Sigmoid colon (tissue), 7 donors: ENCODE measurements at places on chromosomes 11 and 22. TPM values are rescaled to one million over a fixed set of nuclear protein-coding genes. Genes with fewer than 3 reads are reported as not detected.

The TTC36 gene
- not detected for total RNA-seq

The CALCA gene
- not detected for total RNA-seq

- no peak overlapping the region for H3K4me3 ChIP-seq
- no peaks in the 10 kb centered on the region for H3K27me3 ChIP-seq
- DNase-seq, result no peak
- no peak overlapping the region for H3K27ac ChIP-seq
- no peaks in the 10 kb centered on the region for H3K4me1 ChIP-seq
These were observed 25.4 kb upstream of the MS4A6A start for GRCh38 chr11:60208146-60208895.

The RASGRP2 gene
- 27.2 TPM for total RNA-seq

DNA sequence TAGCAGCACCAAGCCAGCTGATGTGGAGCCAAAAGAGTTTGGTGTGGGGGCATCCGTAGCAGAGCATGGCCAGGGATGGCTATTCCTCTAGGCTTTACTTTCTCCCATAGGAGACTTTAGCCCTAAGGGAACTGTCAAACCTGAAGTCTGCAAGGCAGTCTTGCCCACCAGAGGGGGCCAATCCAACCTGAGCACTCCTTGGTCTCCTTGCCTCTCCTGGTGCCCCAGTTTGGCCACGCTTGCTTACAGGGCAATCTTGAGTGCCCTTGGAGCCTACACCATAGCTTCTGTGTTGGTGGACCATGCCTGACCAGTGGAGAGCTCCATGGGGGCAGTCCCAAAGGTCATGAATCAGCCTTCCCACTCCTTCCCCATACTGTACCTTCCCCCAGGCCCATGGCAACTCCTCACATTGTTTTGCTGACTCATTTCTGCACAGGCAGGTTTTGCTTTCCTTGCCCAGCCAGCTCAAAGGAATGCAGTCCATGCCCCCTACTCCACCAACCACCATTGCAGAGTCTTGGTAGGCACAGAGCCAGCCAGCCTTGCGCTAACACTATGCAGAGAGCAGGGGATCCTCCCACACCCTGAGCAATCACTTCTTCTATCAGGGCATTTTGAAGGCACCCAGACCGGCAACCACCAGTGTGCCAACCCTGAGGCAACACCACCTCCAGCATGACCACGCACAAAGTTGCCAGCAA, 1421.2 kb upstream of the RAG2 start:
- H3K4me3 ChIP-seq, result no peak overlapping the region
- no peak for DNase-seq
- no peaks in the 10 kb centered on the region for H3K27me3 ChIP-seq
- H3K4me1 ChIP-seq, result no peaks in the 10 kb centered on the region
- H3K36me3 ChIP-seq, result no peaks in the 10 kb centered on the region
- H3K27ac ChIP-seq, result no peak overlapping the region

- peaks cover 5% of the 10 kb centered on the region for H3K27me3 ChIP-seq
- no peaks in the 10 kb centered on the region for H3K4me1 ChIP-seq
- no peak overlapping the region for H3K4me3 ChIP-seq
- H3K36me3 ChIP-seq, result no peaks in the 10 kb centered on the region
- peak; percentile 86 for DNase-seq
These were observed 7.7 kb downstream of the SLC37A2 start for GRCh38 chr11:125070699-125071254.

GRCh38 chr22:27654546-27655445, 146.8 kb downstream of the MN1 start:
- peaks cover 10% of the 10 kb centered on the region for H3K4me1 ChIP-seq
- no peak overlapping the region for H3K27ac ChIP-seq
- H3K27me3 ChIP-seq, result no peaks in the 10 kb centered on the region

- no peak overlapping the region for H3K4me3 ChIP-seq
- no peak for DNase-seq
- H3K36me3 ChIP-seq, result no peaks in the 10 kb centered on the region
- peaks cover 30% of the 10 kb centered on the region for H3K4me1 ChIP-seq
These were observed 35.7 kb downstream of the SFI1 start for GRCh38 chr22:31532060-31532459.

DNA sequence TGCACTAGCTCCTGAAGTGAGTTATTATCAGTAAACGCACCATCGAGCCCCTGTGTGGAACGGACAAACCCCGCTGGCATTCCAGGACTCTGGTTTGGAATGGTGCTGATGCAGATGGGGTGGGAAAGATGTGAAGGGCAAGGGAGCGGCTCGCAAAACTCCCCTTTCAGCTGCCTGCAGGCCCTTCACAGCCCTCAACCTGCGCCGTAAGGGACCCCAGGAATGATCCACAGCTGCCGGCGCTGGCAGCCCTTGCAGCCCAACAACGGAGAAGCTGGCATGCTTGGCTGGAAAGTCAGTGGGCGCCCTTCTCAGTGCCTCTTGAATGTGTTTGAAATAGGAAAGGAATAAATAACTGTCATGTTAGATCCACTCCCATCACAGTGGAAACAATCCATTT, 1445.5 kb downstream of the BRD1 start:
- H3K36me3 ChIP-seq, result no peaks in the 10 kb centered on the region
- no peaks in the 10 kb centered on the region for H3K4me1 ChIP-seq
- peak; percentile 27 for DNase-seq
- no peaks in the 10 kb centered on the region for H3K27me3 ChIP-seq

DNA sequence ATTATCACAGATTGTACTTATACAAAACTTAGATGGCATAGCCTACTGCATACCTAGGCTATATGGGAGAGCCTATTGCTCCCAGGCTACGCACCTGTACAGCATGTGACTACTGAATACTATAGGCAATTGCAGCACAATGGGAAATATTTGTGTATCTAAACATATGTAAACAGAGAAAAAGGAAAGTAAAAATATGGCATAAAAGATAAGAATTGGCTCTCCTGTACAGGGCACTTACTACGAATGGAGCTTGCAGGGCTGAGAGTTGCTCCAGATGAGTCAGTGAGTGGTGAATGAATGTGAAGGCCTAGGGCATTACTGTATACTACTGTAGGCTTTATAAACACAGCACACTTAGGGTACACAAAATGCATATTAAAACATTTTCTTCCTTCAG, 13.2 kb downstream of the APOL6 start:
- H3K27me3 ChIP-seq, result no peaks in the 10 kb centered on the region
- H3K36me3 ChIP-seq, result peaks cover 12% of the 10 kb centered on the region
- H3K4me3 ChIP-seq, result no peak overlapping the region
- DNase-seq, result no peak
- peak overlapping the region; percentile 63 for H3K27ac ChIP-seq
- H3K4me1 ChIP-seq, result peaks cover 6% of the 10 kb centered on the region

The MPPED1 gene
- not detected for total RNA-seq

DNA sequence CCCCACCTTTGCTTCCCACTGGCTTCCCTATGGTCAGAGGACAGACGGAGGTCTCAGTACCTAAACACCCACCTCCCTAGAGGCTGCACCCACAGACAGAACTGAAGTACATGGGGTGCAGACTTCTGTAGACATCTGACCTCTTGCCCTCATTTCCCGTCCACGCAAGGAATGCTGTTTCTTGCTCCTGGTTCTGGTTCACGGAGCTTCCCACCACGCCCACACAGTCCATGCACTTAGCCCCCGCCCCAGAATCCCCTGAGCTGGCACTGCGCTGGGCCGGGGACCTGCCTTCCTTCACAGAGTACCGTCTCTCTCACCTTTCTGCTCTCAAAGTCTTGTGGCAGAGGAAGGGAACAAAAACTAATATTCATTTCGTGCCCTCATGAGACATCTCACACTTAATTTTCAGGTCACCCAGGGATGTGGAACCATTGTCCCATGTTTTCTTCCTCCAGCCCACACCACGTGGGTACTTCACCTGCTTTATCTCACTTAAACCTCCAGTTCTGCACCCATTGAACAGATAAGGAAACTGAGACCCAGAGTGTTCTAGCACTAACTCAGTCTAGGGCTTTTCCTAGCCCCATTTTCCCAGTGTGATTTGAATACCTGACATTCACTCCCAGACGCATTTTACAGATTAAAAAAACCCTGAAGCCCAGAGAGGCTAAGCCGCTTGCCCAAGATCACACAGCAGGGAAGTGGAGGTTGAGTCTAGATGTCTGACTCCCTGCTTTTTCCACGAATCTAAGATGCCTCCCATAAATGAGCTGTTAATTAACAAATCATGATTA, 5.7 kb downstream of the TMPRSS6 start:
- no peak overlapping the region for H3K27ac ChIP-seq
- DNase-seq, result no peak
- no peak overlapping the region for H3K4me3 ChIP-seq
- no peaks in the 10 kb centered on the region for H3K4me1 ChIP-seq
- H3K36me3 ChIP-seq, result no peaks in the 10 kb centered on the region
- peaks cover 33% of the 10 kb centered on the region for H3K27me3 ChIP-seq

DNA sequence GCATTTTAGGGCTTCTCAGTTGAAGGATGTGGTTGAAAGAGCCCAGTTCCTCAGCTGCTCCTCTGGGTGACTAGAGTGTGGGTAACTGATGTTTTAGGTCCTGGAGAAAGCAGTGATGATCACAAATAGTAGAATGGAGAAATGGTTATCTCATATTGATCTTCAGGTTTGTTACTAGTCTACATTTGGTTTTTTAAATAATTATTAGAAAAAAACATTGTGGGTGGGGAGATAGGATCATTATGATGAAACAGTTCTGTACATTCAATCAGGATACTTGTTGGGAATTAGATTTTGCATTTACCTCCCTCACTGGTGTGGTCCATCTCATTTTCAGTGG, 24.9 kb downstream of the SREBF2 start:
- H3K36me3 ChIP-seq, result no peaks in the 10 kb centered on the region
- H3K27ac ChIP-seq, result no peak overlapping the region

The CENPM gene
- total RNA-seq, result 2.5 TPM

- no peak for DNase-seq
- peaks cover 50% of the 10 kb centered on the region for H3K4me1 ChIP-seq
- peak overlapping the region; percentile 98 for H3K27ac ChIP-seq
- no peaks in the 10 kb centered on the region for H3K27me3 ChIP-seq
- no peak overlapping the region for H3K4me3 ChIP-seq
- H3K36me3 ChIP-seq, result no peaks in the 10 kb centered on the region
These were observed 2.3 kb downstream of the CCDC85B start for GRCh38 chr11:65892661-65893317.

DNA sequence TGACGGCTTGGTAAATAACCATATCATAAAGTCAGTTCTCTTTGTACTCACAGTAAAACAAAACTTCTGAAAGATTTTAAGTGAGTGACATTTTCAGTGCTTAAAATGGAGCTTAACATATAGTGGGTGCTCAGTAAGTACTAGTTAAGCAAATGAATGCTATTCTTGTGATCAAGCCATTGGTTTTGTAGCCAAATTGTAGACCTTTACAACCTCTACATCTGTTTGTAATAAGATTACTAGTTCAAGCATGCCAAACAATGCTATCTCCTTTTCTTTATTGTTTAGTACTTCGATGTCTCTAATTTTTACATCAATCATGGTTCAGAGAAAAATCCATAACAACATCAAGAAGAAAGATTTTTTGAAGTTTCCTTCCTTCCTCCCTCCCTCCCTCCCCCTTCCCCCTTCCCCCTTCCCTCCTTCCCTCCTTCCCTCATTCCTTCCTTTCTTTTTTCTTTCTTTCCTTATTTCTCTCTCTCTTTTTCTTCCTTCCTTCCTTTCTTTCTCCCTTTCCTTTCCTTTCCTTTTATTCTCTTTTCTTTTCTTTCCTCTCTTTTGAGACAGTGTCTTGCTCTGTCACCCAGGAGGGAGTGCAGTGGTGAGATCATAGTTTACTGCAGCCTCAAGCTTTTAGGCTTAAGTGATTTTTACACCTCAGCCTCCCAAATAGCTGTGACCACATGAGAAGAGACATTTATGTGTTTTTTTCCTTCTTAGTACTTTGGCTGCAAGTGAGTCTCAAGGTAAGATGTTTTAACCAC, 5.7 kb upstream of the OR51B4 start:
- no peak overlapping the region for H3K4me3 ChIP-seq
- H3K4me1 ChIP-seq, result no peaks in the 10 kb centered on the region
- no peaks in the 10 kb centered on the region for H3K27me3 ChIP-seq
- no peak overlapping the region for H3K27ac ChIP-seq
- H3K36me3 ChIP-seq, result no peaks in the 10 kb centered on the region

The CASP5 gene
- not detected for total RNA-seq

The CYB5R2 gene
- 4.6 TPM for total RNA-seq

DNA sequence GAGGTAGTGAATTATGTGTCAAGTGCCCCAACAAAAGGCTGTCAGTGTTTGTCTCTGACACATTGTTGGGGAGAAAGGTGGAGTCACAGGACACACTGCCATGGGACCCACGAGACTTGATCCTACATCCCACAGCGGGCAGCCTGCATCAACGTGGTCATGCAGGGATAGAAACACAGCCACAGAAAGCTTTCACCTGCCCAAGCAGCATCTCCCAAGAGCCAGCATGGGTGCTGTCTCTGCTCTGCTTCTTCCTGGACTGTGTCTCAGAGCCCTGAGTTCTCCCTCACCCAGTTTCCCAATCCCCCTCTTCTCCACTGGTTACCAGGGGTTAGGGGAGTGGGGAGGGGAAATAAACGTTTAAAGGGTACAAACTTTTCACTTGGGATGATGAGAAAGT, 97.2 kb downstream of the VPREB1 start:
- H3K27me3 ChIP-seq, result peaks cover 10% of the 10 kb centered on the region
- no peak overlapping the region for H3K27ac ChIP-seq
- H3K4me3 ChIP-seq, result no peak overlapping the region
- H3K4me1 ChIP-seq, result no peaks in the 10 kb centered on the region
- no peak for DNase-seq

DNA sequence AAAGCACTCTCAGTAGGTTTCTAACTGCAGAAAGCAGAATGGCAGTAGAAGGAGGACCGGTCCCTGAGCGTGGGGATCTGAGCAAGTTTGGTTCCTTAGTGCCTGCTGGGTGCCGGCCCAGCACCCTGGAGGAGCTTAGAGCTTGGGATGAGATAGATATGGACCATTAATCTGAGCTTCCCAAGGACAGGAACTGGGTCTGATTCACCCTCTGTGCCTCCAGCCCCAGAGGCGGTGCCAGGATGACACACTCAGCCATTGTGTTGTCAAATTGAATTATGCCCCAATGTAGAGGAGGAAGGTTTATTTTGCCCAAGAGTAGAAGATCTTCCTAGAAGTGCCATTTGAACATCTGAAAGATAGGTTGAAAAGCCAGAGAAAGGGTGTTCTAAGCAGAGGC, 4.3 kb downstream of the ZC3H7B start:
- H3K27ac ChIP-seq, result peak overlapping the region; percentile 17
- H3K36me3 ChIP-seq, result no peaks in the 10 kb centered on the region
- DNase-seq, result no peak
- H3K4me1 ChIP-seq, result no peaks in the 10 kb centered on the region
- no peaks in the 10 kb centered on the region for H3K27me3 ChIP-seq

DNA sequence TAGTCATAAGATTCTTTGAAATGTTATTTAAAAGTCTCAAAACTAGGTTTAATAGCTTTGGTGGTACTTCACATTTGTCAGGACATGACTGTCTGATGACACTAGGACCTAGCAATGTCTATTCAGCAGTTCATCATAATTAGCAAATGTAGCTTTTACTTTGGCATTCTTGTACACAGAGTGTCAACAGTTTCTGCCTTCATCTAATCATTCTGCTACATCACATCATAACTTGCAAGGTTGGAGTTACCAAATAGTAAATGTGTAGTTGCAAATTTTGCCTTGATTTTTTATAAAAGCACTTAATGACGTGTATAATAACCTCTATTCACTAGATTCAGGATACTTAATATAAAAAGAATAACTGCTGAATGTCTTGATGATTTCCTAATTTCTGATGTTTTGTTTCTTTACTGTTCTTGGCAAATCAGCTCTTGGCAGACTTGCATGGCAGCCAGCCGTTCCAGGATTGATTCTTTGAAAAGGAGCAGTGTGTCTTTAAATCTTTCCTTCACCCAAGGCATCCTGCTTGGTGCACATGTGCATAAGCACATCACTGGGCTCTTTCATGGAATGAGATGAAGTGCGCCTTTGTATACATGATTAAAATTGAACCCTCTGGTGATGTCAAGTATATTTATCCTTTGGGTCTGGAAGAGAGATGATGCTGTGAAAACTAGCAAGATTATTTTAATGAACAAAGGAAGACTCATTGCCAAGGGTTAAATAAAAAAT, 12.2 kb downstream of the FBXO7 start:
- DNase-seq, result no peak
- no peak overlapping the region for H3K4me3 ChIP-seq
- H3K27ac ChIP-seq, result no peak overlapping the region
- no peaks in the 10 kb centered on the region for H3K4me1 ChIP-seq
